Lung microvascular endothelial cell (primary cell): ENCODE measurements at places on chromosomes 7 and 10.
A peak's percentile ranks its signal among the peaks of the same experiment; 100 is the strongest.

DNA sequence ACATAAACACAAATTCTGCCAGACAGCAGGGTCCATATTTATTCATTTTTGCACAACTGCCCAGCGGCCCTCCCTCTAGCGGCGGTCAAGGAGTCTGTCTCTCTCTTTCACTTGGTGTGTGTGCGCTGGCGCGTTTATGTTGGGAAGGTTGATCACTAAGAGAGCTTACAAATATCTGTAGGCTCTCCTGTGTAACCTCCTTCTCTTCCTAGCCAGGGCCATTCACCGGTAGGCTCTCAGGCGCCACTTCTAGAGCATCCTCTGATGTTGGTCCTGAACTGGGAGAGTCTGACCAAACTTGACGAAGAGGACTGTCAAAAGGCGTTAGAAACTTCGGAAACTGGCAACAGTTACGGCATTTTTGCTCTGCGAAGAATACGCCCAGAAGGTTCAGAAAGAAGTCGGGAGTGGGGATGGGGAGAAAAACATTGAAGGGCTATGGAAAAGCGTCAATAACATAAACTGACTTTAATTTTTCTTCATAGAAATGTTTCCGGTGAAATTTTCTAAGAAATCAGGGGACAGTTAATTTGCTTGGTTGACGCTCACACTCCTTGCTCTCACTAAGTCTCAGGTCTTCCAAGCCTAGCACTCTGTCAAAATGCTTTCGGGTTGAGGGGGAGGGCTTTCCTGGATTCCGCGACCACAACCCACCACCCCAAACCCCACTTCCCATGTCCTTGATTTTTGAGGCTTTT, 731.1 kb downstream of the ZWINT start:
- DNase-seq = peak; percentile 66

DNA sequence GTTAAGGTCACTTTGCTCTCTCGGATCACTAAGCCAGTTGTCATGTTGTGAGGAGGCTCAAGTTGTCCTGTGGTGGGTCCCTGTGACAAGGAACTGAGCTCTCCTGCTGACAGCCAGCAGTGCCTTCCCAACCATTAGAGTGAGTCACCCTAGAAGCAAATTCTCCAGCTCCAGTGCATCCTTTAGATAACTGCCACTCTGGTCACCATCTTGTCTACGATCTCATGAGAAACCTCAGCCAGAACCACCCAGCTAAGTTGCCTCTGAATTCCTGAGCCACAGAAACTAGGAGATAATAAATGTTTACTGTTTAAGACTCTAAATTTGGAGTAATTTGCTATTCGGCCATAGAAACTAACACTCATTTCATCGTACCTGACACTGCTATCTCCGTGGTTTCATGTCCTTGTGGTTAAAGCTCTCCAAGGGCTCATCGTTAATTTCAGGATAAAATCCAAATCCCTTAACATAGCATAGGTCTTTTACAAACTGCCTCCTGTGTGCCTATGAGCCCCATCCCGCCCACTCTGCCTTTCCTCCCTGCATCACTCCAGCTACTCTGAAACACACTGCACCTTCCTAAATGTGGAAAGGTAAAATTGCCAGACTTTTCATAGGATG, 56.5 kb upstream of the WIPF3 start:
- no peak for DNase-seq

GRCh38 chr10:67852761-67853160, 14.8 kb upstream of the DNAJC12 start:
- no peak for DNase-seq

DNA sequence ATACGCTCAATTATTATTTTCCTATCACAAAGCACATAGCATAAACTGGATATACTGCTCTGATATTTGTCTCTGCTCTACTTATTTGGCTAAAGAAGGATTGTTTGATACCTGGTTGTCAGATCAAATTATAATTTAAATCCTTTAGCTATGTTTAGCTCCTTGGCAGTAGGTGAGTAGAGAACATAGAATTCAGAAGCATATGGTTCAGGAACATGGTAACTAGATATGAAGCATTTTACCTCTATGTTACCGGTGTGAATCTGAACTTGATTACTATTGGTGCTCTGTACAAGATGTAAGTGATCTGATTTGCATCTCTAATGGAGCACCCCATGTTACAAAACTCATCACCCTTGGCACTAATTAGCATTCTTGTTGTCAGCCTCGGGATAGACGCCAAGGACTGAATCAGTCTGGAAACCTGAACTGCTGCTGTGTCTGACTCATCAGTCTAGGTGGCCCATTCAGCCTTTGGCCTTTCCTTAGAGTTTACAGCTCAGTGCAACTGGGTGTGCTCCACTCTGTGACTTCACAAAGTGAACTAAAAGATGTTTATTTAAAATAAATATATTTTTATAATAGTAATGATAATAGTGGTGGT, 12.3 kb upstream of the MYPN start:
- peak; percentile 91 for DNase-seq

DNA sequence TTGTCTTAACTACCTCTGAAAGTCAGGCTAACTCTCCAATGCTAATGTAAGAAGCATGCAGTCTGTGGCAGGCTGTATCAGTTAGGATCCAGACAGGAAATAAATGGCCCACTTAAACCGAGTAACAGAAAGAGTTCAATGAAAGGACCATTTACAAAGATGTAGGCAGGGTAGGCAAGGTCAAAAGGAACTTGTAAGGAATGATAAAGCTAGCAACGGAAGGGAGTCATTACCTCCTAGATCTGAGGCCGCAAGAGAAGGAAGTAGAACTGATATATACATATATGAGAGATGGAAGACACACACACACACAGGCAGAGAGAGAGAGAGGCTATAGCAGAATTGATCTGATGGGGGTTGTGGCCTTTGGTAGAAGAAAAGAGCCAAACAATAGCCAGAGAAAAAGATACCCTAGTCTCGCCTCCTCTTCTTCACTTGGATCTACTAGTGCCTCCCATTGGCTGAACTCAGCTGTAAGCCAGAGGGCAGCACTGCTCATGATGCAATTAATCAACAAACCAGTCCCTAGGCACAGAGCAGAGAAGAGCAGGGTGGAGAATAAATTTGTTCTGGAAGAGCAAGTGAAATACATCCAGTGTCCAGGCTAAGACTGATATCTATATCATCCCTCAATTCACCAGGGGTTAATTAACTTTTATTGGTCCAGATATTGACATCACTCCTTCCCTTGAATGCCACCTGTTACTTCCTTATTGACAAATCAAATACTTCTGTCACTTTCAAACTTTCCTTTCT, 91.2 kb downstream of the LSMEM1 start:
- DNase-seq = no peak

GRCh38 chr10:33229252-33229948, 105.1 kb downstream of the NRP1 start:
- DNase-seq = peak; percentile 56

GRCh38 chr7:24384362-24385030, 100.5 kb downstream of the NPY start:
- no peak for DNase-seq

DNA sequence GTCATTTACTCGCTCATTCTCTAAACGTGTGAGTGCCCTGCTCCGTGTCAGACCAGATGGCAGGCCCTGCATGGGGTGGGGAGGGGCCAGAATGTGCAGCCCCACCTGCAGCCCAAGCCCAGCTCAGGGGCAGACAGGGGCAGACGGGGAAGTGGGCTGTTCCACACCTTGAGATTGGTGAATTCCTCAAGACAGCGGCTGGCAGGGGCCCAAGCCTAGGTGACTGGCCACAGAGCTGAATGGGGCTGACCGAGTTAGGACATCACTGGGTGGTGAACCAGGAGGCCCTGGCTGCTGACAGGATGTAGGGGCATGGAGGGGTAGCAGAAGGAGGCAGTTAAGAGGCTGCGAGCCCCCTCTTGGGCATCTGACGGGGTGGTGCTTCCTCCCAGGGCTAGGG, 79.1 kb downstream of the MGMT start:
- no peak for DNase-seq

- DNase-seq = no peak
Measured at GRCh38 chr7:158406364-158406763, 181.3 kb downstream of the PTPRN2 start.

DNA sequence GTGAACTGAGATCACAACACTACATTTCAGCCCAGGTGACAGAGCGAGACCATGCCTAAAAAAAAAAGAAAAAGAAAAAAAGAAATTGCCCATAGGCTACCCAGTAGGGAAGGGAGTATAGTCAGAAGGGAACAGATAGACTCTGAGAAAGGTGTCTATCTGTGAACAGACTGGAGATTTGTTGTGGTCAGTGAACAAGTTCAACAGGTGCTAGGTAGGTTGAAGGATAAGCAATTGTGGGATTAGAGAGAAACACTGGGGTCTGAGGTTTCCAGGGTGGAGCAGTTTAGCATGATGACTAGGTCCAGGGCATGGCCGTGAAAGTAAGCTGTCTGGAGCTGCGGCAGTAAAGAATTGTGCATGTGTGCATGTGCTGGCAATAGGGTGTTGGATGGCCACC, 6.9 kb downstream of the LRGUK start:
- DNase-seq = no peak

GRCh38 chr7:41732843-41733306, 30.0 kb upstream of the INHBA start:
- no peak for DNase-seq

- DNase-seq = no peak
Measured at GRCh38 chr7:157493776-157494175, 157.0 kb downstream of the DNAJB6 start.

GRCh38 chr10:71232089-71232998, 20.0 kb downstream of the UNC5B start:
- peak; percentile 30 for DNase-seq

GRCh38 chr10:124603376-124604213, 140.6 kb downstream of the FAM53B start:
- DNase-seq = no peak

- DNase-seq = no peak
Measured at GRCh38 chr10:47277352-47278151, 22.4 kb upstream of the GDF10 start.

- DNase-seq = no peak
Measured at GRCh38 chr10:54469587-54470323, 331.3 kb downstream of the PCDH15 start.
